ENCODE measurements at places on chromosomes 6 and 20.

DNA sequence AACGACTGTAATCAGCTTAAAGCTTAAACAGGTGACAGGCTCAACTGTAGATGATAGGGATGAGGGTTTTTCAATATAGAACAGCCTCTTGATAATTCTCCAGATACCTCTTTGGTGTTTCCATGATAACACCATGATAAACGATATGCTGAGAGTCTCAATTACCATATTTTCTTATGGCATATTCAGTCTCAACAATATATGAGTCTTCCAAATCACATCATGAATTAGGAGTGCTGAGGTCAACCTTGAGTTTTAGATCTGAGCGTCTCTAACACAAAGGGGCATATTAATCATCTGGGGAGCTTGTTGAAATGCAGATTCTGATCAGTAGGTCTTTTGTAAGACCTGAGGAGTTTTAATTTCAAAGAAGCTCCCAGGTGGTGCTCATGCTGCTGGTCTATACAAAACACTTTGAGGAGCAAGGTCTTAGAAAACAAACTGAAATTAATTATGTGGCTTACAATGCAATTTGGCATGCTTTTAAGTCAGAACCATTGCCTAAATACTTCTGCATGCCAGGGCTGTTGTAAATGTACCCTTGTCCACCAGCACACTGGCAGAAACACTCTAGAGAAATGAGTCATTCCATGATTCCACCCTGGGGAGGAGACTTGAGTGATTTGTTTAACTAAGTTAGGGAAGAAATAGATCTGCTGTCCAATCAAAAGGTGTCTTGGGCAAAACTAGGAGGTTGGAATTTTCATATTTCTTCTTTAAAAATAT is 49.6 kb downstream of the PTCHD4 start:
- no peak for DNase-seq

- no peak for DNase-seq
These were observed at the start of gene SCGN for GRCh38 chr6:25652007-25652515. SCGN (plus strand) TSS chr6:25652215; CDS start chr6:25652404, 189 bp downstream.

- no peak for DNase-seq
These were observed 732 bp downstream of the HRH3 start for GRCh38 chr20:62219101-62219991.

DNA sequence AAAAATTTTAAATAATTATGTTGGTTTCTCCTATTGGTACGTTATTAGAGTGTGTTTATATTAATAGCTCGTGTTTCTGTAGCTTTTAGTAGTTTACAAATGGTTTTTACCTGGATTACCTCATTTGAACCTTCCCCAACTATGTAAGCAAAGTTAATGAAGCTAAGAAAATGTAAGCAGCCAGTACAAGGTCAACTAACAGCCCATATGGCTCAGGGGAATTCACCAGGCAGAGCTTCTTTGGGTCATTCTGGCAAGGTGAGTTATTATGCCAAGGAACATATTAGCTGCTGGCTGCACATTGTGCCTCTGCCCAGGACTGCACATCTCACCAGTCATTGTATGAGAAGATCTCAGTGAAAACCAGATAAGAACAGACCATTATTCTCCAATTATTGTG is 27.0 kb upstream of the MARCKS start:
- DNase-seq = no peak

Data from stimulated activated CD4-positive, alpha-beta T cell treated with anti-CD3 and anti-CD28 coated beads, TNF-alpha, amount 100 ng/mL, for 1 hour (primary cell).